ENCODE measurements at places on chromosomes 5 and 9.

DNA sequence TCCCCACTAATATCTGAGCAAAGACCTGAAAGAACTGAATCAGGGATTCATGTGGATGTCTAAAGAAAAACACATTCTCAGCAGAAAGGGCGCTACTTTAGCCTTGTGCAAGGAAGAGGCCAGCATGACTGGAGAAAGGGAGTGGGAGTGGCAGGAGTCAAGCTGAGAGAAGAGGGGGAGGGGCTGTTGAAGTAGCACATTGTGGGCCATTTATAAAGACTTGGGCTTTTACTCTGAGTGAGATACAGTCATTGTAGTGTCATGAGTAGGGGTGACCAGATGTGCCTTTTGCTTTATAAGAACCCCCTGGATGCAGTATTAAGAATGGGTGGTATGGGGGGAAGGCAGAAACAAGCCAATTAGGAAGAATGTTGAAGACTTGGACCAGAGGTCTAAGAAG, 452.8 kb downstream of the ENC1 start:
- DNase-seq = no peak

DNA sequence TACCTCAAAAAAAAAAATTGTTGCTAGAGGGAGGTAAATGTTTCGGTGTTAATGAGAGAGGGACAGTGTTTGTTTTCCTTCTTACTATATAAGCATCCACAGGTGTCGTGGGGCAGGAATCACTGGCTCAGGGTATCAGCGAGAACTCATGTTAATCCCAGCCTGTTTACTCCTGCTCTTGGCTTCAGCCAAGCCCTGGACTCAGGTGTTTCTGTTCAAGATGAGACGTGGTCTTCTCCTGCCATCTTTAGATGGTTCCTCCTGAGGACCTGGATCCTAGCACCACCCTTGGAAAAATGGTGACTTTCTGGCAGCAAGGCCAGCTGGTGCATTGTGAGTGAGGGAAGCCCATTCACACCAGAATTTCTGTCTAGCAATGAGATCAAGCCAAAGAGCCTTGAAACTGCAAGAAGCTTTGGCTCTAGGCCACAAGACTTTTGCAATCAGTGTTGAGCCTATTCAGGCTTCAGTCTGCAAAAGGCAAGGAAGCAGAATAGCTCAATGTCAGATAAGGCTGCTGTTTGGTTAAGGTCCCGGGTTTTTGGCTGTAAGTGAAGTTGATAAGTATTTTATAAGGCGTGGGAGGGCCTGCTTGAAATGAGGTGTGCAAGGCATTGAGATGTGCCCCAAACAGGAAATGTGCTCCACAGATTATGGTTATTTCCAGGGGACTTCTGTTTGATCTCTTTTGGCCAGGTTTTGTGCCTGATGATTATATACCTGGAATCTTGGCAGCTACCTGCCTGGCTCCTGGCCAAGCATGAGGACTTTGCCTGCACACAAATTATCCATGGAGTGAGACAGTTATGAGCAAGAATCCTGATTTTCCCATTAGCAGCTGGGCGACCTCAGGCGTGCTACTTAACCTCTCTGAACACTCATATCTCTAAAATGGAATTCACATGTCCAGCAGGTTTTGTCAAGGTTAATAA, 99.8 kb downstream of the TENT4A start:
- no peak for DNase-seq

- no peak for DNase-seq
Observed at GRCh38 chr5:95973793-95974325, 12.2 kb upstream of the ELL2 start.

- no peak for DNase-seq
Observed at GRCh38 chr5:146051678-146052077, 53.7 kb downstream of the PLAC8L1 start.

- DNase-seq = no peak
Observed at GRCh38 chr9:136676297-136676794, 10.9 kb downstream of the AGPAT2 start.

- DNase-seq = no peak
Observed at GRCh38 chr5:148697180-148697808, 43.0 kb upstream of the HTR4 start.

DNA sequence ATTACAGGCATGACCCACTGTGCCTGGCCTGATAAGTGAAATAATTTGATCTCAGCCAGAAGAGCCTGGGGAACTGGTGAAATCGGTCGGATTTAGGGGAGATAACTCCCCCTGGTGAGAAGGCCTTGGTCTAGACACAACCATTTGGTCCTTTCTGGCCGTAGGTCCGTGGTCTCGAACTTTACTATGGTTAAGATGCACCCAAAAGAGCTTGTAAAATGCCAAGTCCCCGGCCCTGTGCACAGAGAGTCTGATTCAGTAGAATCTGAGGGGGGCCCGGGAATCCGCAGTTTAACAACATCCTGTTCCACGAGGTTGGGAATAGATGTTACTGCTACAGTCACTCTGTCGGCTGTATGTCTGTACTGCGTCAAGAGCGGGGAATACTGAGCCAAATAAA, 140.7 kb downstream of the C9orf50 start:
- DNase-seq = no peak

GRCh38 chr9:14393418-14393817, 79.5 kb upstream of the NFIB start:
- DNase-seq = no peak

DNA sequence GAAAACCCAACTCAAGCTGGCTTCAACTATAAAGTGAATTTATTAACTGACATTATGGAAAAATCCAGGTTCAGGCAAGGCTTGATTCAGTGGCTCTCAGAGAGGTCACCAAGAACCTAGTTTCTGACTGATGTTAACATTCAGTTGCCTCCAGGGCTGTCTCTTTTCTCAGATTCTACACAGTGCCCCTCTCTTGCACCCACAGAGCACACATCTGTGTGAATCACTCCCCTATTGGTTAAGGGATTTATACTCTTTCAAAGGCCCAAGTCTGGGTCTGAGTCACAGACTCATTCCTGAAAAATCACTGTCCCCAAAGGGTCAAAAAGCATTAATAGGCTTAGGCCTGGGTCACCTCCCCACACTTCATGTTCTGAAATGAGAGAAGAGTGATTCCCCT, 6.2 kb upstream of the HAVCR2 start:
- no peak for DNase-seq

- no peak for DNase-seq
Observed at GRCh38 chr9:1473956-1474634, 423.9 kb downstream of the DMRT2 start.

GRCh38 chr9:7811677-7812076, 12.1 kb upstream of the DMAC1 start:
- peak; percentile 35 for DNase-seq

DNA sequence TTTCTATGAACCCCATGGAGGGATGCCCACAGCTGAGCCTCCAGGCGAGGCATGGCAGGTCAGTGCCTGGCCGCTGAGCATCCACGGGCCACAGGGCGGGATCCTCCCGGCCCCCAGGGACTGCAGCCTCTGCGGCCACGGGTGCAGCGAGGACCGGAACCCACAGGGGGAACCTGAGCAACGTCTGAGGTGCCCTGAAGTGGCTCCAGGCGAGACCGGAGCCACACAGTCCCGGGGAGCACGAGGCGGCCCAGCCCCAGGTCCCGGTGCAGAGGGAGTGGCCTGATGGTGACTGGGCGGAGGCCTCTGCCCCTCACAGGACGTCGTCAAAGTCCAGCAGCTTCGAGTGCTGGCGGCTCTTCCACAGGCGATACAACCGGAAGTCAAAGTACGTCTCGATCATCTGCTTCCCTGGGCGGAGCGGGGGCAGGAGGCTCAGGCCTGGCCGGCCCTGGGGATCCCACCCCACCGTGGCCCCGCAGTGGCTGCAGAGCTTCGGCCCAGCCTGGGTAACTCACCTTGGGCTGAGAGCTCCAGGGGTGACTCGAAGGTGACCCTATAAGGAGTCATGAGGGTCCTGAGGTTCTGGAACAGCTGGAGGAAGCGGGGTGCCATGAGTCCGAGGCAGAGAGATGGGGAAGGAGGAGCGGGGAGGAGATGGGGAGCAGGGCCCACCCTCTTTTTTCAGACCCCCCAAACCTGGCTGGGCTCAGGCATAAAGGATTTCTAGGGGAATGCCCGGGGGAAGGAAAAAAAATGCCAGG, 8.1 kb upstream of the ENTPD8 start:
- DNase-seq = no peak

DNA sequence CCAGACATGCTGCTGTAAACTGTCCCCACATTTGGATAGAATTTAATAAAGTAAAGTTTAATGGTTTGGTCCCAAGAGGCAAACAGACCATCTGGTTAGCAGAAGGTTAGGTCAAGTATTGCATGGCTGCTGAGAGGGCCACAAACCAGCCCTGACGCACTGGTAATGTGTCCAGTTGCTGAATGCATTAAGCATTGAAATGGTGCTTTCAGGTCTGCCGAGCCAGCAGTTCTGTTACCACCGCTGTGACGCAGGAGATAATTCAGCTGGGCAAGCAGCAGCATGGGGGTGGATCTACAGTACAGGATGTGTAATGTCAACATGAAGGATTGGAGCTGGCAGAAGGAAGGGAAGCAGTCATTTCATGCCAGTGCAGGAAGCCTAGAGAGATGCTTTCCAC, 16.0 kb downstream of the ZNF462 start:
- peak; percentile 80 for DNase-seq

DNA sequence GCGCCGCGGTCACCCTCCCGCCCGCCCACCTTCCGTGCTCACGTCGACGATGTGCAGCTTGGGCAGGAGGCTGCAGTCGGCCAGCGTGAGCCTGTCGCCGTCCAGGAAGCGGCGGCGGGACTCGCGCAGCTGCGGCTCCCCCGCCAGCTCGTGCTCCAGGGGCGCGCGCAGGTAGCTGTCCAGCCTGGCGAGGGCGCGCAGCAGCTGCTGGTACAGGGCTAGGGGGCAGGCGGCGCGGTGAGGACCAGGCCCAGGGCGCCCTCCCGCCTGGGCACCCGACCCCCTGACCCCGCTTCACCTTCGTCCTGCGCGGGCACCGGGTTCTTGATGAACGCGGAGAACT, 1.5 kb downstream of the CLIC3 start:
- no peak for DNase-seq

DNA sequence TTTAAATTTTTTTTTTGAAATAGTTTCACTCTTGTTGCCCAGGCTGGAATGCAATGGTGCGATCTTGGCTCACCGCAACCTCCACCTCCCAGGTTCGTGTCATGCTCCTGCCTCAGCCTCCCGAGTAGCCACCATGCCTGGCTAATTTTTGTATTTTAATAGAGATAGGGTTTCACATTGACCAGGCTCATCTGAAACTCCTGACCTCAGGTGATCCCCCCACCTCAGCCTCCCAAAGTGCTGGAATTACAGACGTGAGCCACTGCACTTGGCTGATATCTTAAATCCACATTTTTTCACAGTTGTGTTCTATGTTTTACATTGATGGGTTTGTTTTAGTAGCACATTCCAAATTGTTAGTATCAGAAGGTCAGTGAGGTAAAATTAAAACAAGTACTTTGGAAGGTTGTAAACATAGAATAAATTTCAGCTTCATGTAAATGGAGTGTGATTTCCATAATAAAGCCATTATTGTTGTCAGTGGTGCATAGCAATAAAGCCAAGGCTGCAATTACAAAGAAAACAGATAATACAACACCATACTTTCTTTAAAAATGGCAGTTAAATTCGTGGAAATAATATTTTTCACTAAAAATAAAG, 287.2 kb downstream of the ARRDC3 start:
- DNase-seq = no peak

GRCh38 chr5:107415762-107416161, 255.0 kb downstream of the EFNA5 start:
- DNase-seq = no peak

GRCh38 chr9:1454616-1455347, 404.6 kb downstream of the DMRT2 start:
- DNase-seq = no peak

GRCh38 chr5:83628360-83628759, 92.3 kb downstream of the HAPLN1 start:
- DNase-seq = no peak

DNA sequence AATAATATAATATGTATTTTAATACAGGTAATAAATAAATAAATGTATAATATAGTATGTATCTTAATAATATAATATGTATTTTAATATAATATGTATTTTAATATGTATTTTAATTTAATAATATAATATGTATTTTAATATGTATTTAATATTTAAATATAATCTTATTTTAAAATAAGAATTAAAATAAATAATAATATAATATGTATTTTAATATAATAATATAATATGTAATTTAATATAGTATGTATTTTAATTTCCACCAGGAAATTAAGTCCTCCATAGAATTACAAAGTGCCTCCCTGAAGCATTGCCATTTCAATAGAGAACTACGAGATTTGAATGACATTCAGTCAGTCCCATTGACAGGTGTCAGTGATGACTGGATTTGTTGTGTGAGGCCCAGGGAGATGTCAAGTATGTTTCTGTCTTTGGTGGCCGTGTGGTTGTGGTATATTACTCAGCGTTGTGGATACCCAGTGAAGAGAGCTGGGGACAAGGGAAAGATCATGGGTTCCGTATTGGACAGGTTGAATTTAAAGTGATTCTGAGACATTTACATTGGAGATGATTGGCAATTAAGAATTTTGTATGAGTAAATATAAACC, 14.2 kb upstream of the C5orf46 start:
- DNase-seq = no peak

DNA sequence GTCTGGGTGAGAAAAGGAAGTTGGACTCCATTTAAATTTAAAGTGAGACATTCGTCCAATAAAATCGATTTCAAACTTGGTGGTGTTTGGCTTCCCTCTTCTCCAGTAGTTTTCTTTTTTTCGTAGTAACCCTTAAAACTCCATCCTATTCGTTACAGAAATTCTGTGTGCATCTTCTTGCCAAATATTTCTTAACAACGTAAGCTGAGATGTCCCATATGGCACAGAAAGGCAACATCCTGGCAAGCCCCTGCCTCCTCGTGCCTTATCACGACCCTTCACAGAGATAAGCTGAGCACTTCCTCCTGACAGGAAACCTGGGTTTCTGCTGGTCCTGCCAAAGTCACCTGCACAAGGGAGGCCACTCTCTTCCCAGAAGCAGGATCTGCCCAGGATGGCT, 11.8 kb upstream of the ADAMTS2 start:
- no peak for DNase-seq

DNA sequence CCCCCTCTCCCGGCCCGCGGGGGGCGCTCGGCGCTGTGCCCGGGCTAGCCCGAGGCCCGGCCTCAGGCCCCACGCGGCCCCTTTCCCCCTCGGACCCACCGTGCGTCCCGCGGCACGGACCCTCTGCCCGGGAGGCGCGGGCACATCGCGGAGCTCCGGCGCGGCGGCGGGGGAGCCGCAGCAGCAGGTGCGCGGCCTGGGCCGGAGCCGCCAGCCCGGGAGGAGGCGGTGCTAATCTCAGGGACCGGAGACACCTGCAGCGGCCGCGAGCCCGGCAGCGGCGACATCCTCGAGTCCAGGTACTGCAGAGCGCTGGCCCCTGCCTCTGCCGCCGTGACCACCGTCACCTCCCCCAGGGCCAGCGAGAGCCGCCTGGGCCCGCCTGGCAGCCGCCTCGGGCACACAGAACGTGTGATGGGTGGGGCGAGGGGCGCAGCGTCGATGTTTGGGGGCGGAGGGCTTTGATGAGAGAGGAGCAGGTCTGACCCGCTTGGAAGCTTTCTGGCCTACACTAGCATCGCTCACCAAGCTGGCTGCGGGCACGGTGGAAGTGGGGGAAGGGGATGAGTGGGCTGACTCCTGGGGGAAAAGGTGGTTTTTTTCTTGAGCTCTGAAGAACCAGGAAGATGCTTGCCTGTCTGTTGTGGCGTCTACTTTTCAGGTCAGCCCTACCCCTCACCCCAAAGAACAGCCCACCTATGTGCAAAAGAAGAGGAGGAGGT, 524 bp downstream of the CYFIP2 start:
- DNase-seq = peak; percentile 55

GRCh38 chr5:141873933-141874261, 4.3 kb downstream of the PCDH1 start:
- no peak for DNase-seq

- no peak for DNase-seq
Observed at GRCh38 chr5:174735498-174736330, 11.3 kb downstream of the MSX2 start.

Measured in NCI-H146 (cell line).